ENCODE measurements at places on chromosomes 16 and 17.
A peak's percentile ranks its signal among the peaks of the same experiment; 100 is the strongest.

GRCh38 chr17:5184288-5184687, 7.4 kb downstream of the ZNF594 start:
- DNase-seq, result no peak

DNA sequence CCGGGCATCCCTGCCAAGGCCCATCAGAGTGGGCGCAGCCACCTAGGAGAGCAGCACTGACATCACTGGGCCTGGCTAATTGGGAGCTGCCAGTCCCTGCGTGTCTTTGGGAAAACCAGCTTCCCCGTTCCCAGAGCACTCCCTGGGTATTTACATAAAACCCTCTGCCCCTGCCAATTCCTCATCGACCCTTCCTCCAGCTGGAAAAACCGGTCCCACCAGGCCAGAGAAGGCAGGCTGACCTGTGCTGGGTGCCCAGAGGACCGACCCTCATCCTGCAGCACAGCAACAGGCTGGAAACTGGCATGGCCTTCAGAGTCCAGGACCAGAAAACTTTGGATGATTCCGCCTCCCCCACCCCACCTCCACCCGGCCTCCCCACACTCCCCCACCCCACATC, 8.2 kb upstream of the FOXN1 start:
- peak; percentile 50 for DNase-seq

DNA sequence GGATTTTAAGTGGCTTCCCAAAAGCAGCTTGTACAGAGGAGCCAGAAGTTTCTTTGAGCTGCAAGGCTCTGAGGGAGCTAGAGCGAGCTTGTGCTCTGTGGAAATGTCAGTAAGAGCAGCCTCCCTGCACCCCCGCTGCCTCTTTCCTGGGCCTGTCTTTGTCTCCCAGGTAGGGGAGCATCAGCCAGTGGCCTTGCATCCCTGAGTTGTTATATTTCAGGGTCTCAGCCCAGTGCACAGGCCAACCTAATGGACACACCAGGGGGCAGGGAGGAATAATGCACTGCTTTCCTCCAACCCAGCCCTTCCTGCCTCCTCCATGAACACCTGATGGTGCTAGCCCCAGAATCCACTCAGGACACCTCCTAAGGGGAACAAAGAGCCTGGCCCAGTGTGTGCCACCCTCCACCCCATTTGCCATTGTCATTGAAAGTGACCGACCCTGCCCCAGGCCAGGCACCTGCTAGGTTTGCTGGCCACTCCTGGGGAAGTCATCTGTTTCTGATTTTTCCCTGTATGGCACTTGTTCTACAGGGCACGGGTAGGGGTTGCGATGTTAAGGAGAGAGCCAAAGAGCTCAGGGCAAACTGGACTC, 6.3 kb downstream of the TPPP3 start:
- peak; percentile 29 for DNase-seq

DNA sequence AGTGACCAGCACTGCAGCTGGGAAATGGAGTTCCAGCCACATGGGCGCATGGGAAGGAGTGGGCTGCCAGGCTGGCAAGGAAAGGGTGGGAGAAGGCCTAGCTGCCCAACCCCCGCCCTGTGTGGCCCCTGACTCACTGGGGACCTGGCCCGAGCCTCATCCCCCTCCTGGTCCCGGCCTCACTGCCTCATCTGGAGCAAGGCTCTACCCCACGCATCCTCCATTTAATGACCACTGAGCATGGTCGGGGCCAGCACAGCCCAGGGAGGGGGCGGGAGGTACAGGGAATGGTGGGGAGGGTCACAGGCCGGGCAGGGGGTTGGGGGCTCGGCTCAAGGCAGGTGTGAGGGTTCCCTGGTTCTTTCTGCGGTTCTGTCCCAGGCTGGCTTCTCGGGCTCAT, 16.1 kb downstream of the SPNS2 start:
- no peak for DNase-seq

GRCh38 chr16:8718851-8719680, 44.6 kb downstream of the ABAT start:
- DNase-seq, result no peak

DNA sequence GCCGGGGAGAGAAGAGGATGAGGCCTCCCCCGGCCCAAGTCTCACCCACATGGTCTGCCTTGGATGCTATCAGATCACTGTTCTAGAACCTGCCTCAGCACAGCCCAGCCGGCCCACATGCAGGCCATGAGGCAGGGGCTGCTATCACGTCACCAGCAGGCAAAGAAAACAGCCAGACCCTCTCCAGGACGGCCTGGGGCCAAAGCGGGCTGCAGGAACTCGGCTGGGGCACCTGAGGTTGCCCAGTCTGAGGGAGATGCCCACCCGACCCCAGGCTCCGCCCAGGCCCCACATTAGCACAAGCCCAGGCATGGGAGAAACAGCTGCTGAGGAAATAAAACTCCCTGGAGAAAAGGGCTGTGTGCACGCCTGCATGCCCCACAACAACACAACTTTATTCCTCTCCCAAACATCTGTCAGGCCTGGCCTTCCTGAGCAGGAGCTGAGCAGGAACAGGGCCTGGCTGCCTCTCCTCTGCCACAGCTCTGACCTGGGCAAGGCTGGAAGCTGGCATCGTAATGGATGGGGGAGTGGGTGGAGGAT, 6.7 kb upstream of the SMIM5 start:
- DNase-seq, result no peak

DNA sequence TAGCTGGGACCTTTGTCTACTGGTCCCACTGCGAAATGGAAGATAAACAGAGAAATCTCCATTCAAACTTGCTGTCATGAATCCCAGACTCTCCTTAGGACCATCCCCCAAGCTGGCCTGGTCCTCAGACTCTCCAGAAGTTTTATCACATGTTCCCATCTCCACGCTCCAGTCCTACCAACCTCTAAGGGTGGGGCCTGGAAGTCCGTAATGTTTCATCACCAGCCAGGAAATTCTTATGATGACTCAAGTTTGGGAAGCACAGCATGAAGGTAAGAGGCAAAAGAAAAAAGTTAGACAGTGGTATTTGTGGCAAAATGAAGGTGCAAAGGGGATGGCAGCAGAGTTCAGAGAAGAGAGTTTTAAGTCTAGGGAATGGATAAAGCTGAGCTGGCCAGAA, 52.7 kb downstream of the ZNF18 start:
- DNase-seq, result no peak

GRCh38 chr17:73706858-73707257, 62.6 kb upstream of the SDK2 start:
- no peak for DNase-seq

- DNase-seq, result no peak
These were observed 587.7 kb downstream of the MAF start for GRCh38 chr16:79012671-79013434.

GRCh38 chr16:11589198-11589550, 2.5 kb upstream of the LITAF start:
- DNase-seq, result no peak

- peak; percentile 54 for DNase-seq
These were observed 53.1 kb downstream of the PRMT7 start for GRCh38 chr16:68363658-68364521.

GRCh38 chr17:34300652-34301370, 15.3 kb downstream of the CCL11 start:
- no peak for DNase-seq

DNA sequence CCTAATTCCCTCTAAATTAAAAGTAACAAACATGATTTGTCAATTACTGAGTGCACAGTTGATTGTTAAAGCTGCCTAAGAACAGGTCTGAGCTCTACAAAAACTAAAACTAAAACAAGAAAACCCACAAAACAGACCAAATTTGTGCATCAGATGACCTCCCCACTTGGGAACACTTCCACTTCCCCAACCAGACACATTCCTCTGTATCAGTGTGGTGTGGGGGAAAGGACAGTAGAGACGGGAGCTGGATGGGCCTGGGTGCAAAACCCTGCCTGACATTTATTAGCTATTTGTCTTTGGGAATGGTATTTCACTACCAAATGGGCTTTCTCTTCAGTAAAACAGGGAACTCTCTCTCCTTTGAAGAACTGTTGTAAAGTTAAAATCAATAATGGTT, 29.8 kb downstream of the STAT3 start:
- no peak for DNase-seq

DNA sequence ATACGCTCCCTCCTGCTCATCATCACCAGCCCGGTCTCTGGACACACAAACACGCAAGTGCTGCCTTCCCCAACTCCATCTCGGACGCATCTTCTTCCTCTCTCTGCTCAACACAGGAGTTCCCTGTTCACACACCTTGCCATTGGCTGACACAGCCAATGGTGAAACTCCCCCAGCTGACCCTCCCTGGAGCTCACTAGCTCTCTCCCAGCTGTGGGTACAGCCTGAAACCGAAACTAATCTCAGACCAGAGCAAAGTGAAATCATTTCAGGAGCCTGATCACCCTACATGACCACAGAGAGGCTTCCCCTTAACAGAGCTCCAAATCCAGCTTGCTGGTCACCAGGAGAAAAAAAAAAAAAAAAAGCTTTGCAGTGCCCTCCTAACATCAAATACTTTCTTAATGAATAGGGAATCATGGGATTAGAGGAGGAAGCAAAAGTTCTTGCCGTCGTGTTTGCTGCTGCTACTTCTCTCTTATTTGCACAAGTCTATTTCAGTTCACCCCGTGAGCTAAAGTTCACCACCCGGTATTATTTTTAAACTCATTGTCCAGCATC, 8.3 kb downstream of the CUEDC1 start:
- no peak for DNase-seq

GRCh38 chr16:70781800-70782199, 19.2 kb downstream of the VAC14 start:
- DNase-seq, result no peak

DNA sequence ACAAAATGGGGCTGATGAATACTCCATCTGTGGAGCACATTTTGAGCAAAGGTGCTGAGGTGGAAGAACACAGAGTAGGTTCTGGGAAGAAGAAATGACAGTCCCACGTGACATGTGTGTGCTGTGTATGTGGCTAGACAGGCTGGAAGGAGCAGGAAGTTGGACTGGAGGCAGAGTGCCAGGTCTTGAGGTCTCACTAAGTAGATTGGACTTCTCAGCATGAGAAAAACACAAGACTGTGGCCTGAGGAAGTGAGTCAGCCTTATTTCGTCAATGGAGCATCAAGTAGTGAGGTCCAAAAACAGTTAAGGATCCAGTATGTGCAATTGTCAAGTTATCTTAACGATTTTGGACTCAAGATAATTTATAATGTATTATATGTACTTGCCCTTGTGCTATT, 736.5 kb downstream of the KCNJ2 start:
- DNase-seq, result no peak

DNA sequence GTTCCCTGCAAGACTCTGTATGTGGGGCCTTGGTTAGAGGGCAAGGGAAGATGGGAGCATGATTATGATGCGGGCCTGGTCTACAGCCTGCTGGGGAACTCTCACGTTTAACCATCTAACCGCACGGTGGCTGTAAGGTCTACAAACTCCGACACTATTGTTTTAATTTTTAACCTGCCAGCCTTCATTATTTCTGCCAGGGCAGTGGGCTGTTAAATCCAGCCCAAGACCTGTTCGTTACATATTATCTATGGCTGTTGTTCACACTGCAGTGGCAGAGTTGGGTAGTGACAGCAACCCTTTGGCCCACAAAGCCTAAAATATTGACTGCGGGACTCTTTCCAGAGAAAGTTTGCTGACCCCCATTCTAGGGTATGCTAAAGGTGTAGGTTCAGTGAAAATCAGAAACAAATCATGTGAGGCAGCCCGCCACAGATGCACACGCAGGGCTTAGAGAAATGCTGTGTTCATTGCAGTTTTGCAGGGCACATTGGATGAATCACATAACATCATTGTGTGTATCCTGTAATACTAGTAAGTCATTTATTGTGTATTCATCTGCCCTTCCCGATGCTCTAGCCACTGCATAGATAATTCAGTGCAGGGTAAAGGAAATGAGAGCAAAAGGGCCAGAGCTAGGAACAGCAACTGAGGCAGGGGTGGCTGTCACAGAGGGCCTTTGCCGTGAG, 14.3 kb downstream of the SNX29 start:
- no peak for DNase-seq

DNA sequence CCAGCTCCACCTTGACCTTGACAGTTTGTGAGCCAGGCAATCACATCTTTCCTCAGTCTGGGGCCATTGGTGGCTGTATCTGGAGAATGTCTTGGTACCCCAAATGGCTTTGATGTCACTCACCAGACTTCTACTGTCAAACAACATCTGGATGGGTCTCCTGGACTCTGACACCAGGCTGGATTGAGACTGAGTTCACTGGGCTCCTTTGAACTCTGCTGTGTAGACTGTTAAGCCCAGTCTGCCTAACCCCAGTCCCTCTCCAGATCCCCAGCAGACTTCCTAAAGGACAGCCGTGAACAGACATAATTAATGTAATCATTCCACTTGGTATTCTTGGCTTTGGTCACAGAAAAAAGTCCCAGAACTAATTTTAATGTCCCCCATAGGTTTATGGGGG, 84.1 kb upstream of the KIFC3 start:
- no peak for DNase-seq

Measured in RWPE2 (cell line).